ENCODE measurements at places on chromosomes 1 and 21.

- DNase-seq: no peak
These were observed 2.7 kb upstream of the HMGN2 start for GRCh38 chr1:26469558-26469957.

DNA sequence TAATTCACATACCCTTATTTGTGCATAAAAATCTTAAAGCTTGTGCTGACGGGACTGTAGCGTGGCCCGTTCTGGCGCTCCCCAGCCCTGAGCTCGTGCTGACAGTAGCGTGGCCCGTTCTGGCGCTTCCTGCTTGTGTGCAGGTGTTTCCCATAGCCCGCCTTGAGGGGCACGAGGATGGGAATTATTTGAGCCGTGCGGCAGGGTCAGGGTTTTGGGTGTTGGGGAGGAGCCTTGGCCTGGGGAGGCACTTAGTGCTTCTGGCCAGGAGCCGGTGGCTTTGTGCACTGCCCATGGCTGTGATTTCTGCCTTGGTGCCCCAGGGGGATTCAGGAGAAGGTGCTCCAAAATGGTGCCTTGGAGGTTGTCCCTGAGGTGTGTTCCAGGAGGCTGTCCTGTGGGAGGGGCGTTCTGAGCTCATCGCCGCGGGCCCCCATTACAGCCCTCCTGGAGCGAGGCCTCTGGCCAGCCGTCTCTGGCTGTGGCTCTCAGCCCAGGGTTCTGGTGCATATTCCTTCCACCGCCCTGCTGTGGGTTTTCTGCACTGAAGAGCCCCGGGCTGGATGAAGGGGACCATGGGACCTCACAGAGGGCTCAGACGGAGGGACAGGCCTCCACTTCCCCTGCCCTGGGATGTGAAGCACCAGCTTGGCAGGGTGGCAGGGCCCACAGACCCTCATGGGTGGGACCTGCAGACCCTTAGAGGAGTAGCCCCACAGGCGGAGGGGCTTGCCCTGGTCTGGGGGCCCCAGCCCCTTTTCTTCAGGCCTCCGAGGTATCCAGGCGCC lies 6.6 kb downstream of the SLX9 start:
- DNase-seq: no peak

- DNase-seq: peak; percentile 68
These were observed 1.9 kb upstream of the DYRK1A start for GRCh38 chr21:37364722-37365121.

- DNase-seq: no peak
These were observed 60.5 kb downstream of the RABGAP1L start for GRCh38 chr1:174219606-174220370.

DNA sequence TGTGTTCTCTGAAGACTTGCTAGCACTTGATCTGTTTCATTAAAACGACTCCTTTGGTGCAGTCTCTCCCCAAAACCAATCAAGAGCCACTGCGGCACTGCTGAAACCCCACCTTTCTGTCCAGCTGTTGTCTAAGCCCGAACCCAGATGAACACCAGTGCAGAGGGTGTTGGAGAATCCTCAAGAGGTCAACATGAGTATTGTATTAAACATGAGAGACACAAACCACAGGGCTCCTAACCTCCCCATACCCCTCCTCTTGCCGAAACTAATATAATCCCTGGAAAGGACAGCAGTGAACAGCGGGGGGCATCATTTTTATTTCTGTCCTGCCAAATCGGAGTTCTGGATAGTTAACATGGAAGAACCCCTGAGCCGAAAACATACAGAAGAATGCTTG lies 333.9 kb downstream of the CAMTA1 start:
- no peak for DNase-seq

DNA sequence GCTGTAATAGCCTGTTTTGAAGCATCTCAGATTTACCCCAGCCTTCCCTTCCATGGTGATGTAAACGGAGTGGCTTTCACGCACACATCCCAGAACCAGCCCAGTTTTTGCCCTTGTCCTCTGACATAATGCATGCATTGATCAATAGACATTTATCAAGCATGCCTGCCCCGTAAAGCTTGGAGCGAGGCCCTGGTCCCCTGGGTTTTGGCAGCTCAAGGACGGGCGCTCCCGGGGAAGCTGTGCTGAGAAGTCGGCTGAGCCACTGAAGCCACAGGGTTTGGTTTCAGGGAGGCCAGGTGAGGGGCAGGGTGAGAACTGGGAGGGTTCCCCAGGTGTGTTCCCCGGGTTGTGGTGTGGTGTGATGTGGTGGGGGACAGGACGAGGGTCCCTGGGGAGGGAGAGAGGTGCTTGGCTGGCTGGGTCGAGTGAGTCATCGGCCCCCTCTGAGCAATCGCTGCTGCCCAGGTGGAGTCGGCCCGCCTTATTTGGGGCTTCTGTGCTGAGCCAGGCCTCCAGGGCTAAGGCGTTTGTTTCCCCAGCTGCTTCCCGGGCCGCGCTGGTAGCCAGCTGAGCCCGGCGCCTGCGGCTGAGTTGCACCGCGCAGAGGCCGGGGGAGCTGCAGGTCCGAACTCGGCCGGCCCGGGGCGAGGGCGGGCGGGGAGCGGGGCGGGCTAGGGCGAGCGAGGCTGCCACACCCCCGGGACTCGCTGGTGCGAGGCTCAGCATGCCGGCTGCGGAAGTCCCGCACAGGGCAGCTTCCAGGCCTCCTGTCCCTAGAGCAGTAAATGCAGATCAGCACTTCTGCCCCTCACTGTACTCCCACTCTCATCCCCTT lies 23.6 kb downstream of the ATP2B4 start:
- peak; percentile 85 for DNase-seq

DNA sequence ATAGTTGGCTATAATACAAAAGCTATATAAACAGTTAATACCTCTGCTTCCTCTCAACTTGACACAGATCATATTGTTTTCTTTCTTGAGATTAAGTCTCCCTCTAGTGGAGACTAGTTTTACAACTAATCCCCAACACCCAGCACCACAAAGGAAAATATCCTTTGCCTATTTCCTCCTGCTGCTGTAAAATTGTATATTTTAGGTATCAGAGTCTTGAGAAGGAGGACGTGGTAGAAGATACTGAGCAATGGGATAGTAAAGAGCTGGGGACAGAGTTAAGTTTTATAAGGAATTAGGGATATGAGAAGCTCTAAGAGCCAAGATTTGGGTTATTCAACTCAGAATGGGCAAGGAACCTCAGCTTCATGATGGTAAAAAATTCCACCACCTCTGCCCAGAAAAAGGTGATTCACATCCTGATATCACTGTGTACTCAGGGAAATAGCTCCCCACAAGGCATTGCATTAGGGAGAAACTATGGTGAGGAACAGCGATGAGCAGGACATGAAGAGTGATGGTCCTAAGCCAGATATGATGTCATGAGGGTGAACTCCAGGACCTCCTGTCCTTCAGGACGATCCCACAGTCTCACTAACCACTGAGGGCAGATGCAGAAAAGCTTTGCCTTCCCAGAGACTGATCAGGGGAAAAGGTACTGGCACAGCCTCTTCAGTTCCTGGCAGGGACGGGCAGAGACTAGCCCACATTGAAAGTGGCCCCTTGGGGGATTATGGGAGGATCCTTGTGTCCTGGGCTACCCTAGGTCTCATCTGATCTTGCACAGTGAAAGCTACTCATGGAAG lies 14.7 kb upstream of the CFAP126 start:
- DNase-seq: peak; percentile 90
